ENCODE measurements at places on chromosomes 4 and X.

GRCh38 chr4:173547889-173548288 lies 17.9 kb upstream of the HAND2 start:
- H3K4me3 ChIP-seq: no peak overlapping the region
- no peak overlapping the region for H3K27ac ChIP-seq
- H3K36me3 ChIP-seq: no peaks in the 10 kb centered on the region
- DNase-seq: no peak
- H3K27me3 ChIP-seq: no peaks in the 10 kb centered on the region

DNA sequence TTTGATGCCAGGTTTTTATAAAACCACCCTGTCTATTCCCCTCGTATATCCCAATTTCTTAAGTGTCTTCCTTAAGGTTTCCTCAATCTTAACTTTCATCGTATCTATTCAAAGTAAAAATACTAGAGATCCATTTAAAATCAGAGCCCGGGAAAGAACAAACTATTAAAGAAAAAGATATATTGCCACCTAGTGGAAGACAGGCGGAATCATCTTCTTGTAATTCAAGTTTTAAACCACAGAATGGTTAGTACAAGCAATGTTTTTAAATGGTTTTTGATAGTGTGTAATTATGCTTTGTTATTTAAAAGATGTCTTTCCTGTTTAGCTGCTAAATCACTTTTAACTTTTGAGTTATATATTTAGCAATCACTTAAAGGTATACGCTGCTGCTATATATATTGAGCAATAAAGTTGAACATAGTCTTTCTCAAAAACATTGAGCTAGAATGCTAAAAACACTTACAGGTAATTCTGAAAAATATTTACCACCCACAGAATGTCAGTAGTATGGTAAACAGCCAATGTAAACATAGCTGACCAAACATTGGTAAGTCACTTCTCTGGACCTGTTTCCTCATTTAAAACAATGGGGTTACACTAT lies 18.2 kb downstream of the PRDM8 start:
- H3K4me3 ChIP-seq: no peak overlapping the region
- no peaks in the 10 kb centered on the region for H3K27me3 ChIP-seq
- no peaks in the 10 kb centered on the region for H3K4me1 ChIP-seq
- H3K36me3 ChIP-seq: no peaks in the 10 kb centered on the region
- H3K27ac ChIP-seq: no peak overlapping the region

GRCh38 chr4:184833046-184833838 lies 7.5 kb upstream of the ACSL1 start:
- H3K4me3 ChIP-seq: no peak overlapping the region
- H3K27me3 ChIP-seq: no peaks in the 10 kb centered on the region
- DNase-seq: no peak
- H3K4me1 ChIP-seq: no peaks in the 10 kb centered on the region
- H3K27ac ChIP-seq: no peak overlapping the region

- no peaks in the 10 kb centered on the region for H3K27me3 ChIP-seq
- no peak overlapping the region for H3K27ac ChIP-seq
- no peaks in the 10 kb centered on the region for H3K36me3 ChIP-seq
- H3K4me1 ChIP-seq: no peaks in the 10 kb centered on the region
- DNase-seq: no peak
Observed at GRCh38 chr4:31175242-31175910, 455.2 kb downstream of the PCDH7 start.

DNA sequence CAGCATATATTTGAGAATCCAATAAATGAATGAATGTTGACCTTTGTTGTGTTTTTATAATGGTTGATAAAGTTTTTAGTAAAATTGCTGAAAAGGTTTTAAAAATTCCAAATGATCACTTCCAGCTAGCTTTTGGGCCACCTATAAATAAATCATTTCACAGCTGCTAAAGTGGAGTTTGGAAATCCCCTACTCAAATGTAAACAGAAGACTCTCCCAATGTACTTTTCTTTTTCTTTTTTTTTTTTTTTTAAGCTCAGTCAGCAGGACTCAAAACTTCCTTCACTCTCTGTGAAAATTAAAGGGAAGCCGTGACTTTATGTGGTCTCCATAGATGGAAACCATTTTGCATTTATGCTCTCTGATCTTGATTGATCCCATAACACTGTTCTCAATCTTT lies 45.2 kb downstream of the CXCL13 start:
- no peaks in the 10 kb centered on the region for H3K27me3 ChIP-seq
- DNase-seq: no peak

- H3K4me3 ChIP-seq: no peak overlapping the region
- no peaks in the 10 kb centered on the region for H3K36me3 ChIP-seq
- no peaks in the 10 kb centered on the region for H3K4me1 ChIP-seq
- H3K27ac ChIP-seq: no peak overlapping the region
- H3K27me3 ChIP-seq: no peaks in the 10 kb centered on the region
- DNase-seq: no peak
Observed at GRCh38 chr4:158786121-158786601, 17.3 kb downstream of the FNIP2 start.

GRCh38 chr4:71583971-71584370 lies 199.9 kb downstream of the GC start:
- H3K4me3 ChIP-seq: no peak overlapping the region
- no peaks in the 10 kb centered on the region for H3K36me3 ChIP-seq
- no peak for DNase-seq
- H3K4me1 ChIP-seq: no peaks in the 10 kb centered on the region

- no peak overlapping the region for H3K4me3 ChIP-seq
- H3K36me3 ChIP-seq: no peaks in the 10 kb centered on the region
- H3K4me1 ChIP-seq: no peaks in the 10 kb centered on the region
- DNase-seq: no peak
Observed at GRCh38 chrX:39397561-39398199, 596.4 kb downstream of the MID1IP1 start.

- no peaks in the 10 kb centered on the region for H3K36me3 ChIP-seq
- H3K27ac ChIP-seq: no peak overlapping the region
- DNase-seq: no peak
- H3K4me3 ChIP-seq: no peak overlapping the region
Observed at GRCh38 chrX:37644381-37645305, 40.9 kb upstream of the XK start.

DNA sequence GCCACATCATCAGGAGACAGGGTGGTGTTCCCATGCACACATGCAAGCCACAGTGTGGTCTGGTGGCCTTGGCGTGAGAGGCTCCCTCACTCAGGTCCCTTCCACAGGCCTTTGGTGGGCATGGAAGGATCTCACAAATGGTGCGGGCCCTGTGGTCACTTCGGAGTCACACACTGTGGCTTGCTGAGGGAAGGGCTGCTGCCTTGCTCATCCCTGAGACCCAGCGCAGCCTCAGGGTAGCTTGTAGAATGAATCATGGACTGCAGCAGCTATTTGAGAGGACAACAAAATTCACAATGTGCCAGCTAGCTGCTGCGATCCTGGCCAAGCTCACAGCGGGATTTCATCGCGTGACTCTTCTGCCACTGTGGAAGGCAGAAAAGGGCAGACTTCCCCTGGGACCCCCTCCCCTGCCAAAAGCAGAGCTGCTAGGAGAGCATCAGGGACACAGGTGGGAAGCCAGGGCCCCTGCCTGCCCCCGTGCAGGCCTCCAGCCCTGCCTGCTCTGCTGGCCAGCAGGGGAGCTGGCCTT lies 106.4 kb downstream of the ABLIM2 start:
- no peak overlapping the region for H3K27ac ChIP-seq
- no peak for DNase-seq
- H3K4me1 ChIP-seq: peaks cover 7% of the 10 kb centered on the region
- no peaks in the 10 kb centered on the region for H3K36me3 ChIP-seq

GRCh38 chr4:101993842-101994775 lies 203.6 kb downstream of the BANK1 start:
- DNase-seq: no peak
- H3K27me3 ChIP-seq: no peaks in the 10 kb centered on the region
- no peak overlapping the region for H3K4me3 ChIP-seq
- H3K36me3 ChIP-seq: no peaks in the 10 kb centered on the region

DNA sequence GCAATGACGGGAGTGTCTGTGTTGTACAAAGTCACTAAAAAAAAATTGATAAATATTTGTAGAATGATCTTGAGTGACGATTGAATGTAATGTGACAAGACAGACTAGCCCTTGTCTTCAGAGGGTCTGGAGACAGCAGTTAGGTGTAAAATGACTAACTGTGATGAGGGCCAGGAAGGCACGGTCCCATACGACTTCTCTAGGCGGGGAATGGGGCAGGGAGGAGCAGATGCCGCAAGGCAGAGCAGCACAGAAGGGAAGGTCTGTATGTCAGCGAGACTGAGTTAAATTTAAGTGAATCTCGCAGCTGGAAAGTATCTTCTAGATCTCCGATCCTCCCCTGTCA lies 405 bp downstream of the CENPE start:
- peak overlapping the region; percentile 20 for H3K27ac ChIP-seq
- H3K27me3 ChIP-seq: no peaks in the 10 kb centered on the region
- peaks cover 19% of the 10 kb centered on the region for H3K4me1 ChIP-seq
- H3K4me3 ChIP-seq: peak overlapping the region; percentile 87
- peak; percentile 70 for DNase-seq

DNA sequence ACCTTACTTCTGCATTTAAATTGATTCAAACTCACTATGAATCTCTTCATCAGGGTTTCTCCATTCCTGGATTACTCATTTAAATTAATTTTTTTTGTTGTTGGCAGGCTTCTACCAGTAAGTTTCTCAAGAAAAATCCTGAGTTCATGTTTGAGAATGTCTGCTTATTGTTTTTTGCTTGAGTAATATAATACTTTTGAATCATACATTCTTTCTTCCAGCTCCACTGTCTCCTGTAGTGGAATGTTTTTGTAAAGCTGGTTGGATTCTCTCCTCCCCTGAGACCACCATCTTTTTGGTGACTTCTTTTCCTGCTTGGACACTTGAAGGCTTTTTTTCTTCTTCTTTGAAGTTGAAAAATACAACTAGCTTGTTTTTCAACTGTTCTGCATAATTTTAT lies 4.3 kb upstream of the MID1IP1 start:
- no peak overlapping the region for H3K27ac ChIP-seq
- no peaks in the 10 kb centered on the region for H3K27me3 ChIP-seq
- no peaks in the 10 kb centered on the region for H3K36me3 ChIP-seq
- no peak for DNase-seq
- H3K4me3 ChIP-seq: no peak overlapping the region

DNA sequence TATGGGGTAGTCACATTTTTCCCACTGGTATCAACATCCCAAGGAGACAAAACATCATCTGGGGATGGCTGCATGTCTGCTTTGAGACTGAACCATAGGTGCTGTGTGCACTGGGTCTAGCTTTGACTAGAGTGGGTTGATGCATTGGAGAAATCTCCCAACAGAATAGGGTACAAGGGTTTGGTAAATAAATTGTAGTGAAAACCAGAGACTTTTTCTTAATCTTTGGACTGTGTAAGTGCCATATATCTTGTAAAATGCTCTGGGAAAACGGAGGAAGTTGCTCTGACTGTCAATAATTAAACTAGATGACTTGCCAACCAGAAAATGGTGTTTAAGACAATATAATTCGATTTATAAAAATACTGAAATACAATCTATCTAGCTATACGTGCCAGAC lies 1064.0 kb upstream of the SLIT2 start:
- H3K4me3 ChIP-seq: no peak overlapping the region
- no peaks in the 10 kb centered on the region for H3K36me3 ChIP-seq
- no peak for DNase-seq
- no peaks in the 10 kb centered on the region for H3K4me1 ChIP-seq

- H3K36me3 ChIP-seq: no peaks in the 10 kb centered on the region
- DNase-seq: no peak
- H3K27ac ChIP-seq: no peak overlapping the region
- no peaks in the 10 kb centered on the region for H3K27me3 ChIP-seq
- no peaks in the 10 kb centered on the region for H3K4me1 ChIP-seq
Observed at GRCh38 chr4:41155194-41155830, 59.0 kb downstream of the APBB2 start.

GRCh38 chr4:144667500-144667899 lies 21.5 kb downstream of the HHIP start:
- no peaks in the 10 kb centered on the region for H3K27me3 ChIP-seq
- no peaks in the 10 kb centered on the region for H3K36me3 ChIP-seq
- H3K27ac ChIP-seq: no peak overlapping the region
- no peak for DNase-seq
- no peaks in the 10 kb centered on the region for H3K4me1 ChIP-seq
- no peak overlapping the region for H3K4me3 ChIP-seq

- H3K27ac ChIP-seq: no peak within 1 kb of the TSS
- no peak for DNase-seq
- H3K4me1 ChIP-seq: no peaks in the 10 kb centered on the region
- H3K4me3 ChIP-seq: no peak within 1 kb of the TSS
- H3K36me3 ChIP-seq: no peaks in the 10 kb centered on the region
Observed at GRCh38 chr4:141636082-141636770, at the start of gene IL15. Gene IL15 (plus strand): TSS chr4:141636583. CDS start chr4:141719465, 82,882 bp downstream.

GRCh38 chr4:157075811-157076577 lies at the start of gene GLRB:
Gene GLRB (plus strand): TSS chr4:157076150. CDS start chr4:157078025, 1,875 bp downstream.
- H3K27me3 ChIP-seq: no peaks in the 10 kb centered on the region
- peak; percentile 29 for DNase-seq
- H3K4me3 ChIP-seq: no peak within 1 kb of the TSS

GRCh38 chr4:143341186-143341755 lies 4.6 kb downstream of the GAB1 start:
- no peak overlapping the region for H3K27ac ChIP-seq
- H3K36me3 ChIP-seq: no peaks in the 10 kb centered on the region
- DNase-seq: no peak
- no peaks in the 10 kb centered on the region for H3K4me1 ChIP-seq

DNA sequence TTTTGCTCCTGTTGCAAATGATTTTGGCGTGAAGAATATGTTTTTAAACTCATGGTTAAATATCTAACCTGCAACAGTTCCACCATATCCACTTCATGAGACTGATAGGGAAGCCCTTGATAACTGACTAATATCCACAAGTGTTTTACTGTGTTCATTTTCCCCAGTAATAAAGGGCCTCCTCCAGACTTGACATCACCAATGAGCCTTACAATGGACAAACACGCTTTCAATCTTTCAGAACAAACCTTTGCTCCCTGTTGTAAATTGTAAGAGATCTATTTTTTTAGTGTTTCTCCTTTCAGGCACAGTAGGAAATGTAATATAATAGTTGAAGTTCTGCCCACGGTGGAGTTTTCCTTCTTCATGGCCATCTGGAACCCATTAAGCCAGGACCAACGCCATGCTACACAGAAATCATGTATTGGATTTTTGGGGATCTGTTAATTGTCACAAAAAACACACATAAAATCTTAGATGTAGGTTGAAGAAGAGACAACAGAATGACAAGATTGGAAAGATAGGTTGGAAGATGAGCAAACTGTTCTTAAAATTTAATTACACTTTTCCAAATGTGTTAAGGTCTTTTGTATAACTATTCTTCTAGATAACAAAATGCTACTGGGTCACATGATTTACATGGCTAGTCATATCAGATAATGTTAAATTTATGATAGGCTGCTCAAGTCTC lies 1030.1 kb downstream of the FSTL5 start:
- H3K4me1 ChIP-seq: no peaks in the 10 kb centered on the region
- no peak for DNase-seq

Data from Karpas-422 (cell line).